ENCODE measurements at places on chromosomes 2 and 18.

GRCh38 chr2:9552219-9553178 lies 3.1 kb downstream of the ADAM17 start:
- DNase-seq, result no peak

- no peak for DNase-seq
These were observed 223.2 kb upstream of the PIK3C3 start for GRCh38 chr18:41731884-41732283.

- DNase-seq, result no peak
These were observed 45.8 kb downstream of the MAP4K4 start for GRCh38 chr2:101743288-101743687.

DNA sequence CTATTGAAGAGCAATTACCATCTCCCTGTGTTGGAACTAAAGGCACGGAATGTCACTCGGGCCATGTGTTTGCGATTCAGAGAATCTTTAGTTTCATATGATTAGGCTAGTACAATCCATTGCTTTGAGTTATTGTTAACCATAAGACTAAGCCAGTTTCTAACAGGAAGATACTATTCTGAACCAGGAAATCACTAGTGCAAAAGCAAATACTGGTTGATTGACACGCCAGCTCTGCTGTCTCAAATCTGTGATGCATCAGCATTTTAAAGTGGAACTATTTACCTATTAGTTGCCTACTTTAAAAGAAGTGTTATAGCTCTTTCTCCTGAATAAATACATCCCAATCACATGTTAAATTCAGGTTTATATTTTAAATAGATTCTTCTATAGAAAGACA lies 61.9 kb downstream of the AFTPH start:
- DNase-seq, result no peak

- no peak for DNase-seq
These were observed 1024.7 kb upstream of the PIK3C3 start for GRCh38 chr18:40930211-40930882.

GRCh38 chr2:142472382-142472781 lies 341.6 kb upstream of the LRP1B start:
- DNase-seq, result no peak

- no peak for DNase-seq
These were observed 319.8 kb downstream of the CTNNA2 start for GRCh38 chr2:79832511-79833234.

- DNase-seq, result peak; percentile 90
These were observed 148.3 kb upstream of the KLHL14 start for GRCh38 chr18:32920796-32921787.

DNA sequence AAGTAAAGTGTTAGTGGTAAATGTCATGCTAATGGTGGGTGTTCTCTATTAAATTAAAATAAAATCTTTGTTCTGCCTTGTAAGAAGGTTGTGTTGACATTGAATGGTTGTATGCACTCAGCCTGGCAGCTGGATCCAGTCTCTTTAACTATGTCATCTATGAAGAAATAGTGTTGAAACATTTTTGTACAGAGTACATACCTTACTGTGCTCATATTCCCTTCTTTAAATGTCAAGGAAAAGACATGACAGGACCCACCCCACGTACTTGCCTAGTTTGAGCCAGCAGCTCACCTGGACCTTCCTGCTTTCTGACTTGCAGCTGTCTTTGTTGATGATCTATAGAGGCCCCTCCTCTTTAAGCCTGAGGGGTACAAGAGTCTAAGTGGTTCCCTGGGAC lies 85.6 kb upstream of the ST3GAL5 start:
- no peak for DNase-seq

DNA sequence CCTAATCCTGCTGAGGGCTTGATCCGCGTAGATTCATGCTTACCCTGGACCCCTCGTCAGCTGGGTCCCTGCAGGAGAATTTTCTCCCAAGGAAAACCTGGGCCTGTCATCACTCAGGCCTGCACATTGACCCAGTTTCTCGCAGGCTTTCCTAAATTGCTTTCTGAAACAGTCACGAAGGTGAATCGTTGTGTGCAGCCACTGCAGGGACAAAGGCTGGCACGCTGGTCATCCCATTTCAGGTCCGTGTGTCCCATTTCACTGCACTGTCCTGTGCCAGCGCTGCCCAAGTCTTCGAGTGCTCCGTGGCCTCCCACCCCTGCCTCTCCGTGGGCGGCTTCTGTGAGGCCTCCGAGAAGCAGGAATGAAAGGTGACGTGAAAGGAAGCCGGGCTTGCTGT lies 62.8 kb upstream of the YWHAQ start:
- DNase-seq, result no peak

GRCh38 chr2:75751824-75752468 lies 41.2 kb upstream of the GCFC2 start:
- no peak for DNase-seq

DNA sequence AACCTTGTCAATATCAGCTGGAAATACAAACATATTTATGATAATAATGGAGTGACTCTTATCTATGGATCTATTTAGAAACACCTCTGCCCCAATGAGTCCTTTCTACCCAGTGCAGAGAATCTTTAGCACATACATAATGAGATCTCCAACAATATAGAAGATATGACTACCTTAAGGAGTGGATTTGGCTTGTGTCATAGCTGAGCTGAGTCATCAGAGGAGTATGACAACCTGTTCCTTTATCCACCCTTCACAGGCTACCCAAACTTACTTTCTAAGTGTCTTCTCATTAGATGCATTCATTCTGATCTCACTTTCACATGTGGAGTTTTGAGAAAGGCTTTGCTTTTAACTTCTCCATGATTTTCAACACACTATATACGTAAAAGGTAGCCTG lies 1218.9 kb downstream of the DSC3 start:
- DNase-seq, result peak; percentile 22

DNA sequence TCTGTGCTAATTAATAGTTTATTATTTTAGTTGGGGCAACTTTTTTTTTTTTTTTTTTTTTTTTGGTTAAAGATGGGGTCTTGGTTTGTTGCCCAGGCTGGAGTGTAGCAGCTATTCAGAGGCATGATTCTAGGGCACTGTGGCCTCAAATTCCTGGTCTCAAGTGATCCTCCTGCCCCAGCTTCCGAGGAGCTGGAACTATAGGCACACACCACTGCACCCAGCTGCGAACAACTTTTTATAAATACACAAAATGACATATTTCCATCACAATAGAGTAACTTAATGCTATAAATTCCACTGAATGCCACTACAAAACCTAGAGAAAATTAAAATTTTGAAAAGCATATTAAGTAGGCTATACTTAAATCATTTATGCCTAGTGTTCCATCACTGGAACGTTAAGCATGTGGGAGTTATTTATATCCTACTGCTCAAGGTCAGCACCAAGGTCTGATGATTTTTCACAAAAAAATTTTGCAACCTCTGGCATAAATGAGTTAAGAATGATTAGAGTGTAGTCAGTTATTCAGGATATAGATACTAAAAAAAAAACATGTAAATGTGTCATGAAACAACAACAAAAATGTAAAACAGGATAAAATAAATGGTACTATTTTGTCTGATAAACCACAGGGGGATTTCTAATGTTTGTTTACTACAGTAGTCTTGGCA lies 46.8 kb downstream of the GFPT1 start:
- DNase-seq, result no peak

DNA sequence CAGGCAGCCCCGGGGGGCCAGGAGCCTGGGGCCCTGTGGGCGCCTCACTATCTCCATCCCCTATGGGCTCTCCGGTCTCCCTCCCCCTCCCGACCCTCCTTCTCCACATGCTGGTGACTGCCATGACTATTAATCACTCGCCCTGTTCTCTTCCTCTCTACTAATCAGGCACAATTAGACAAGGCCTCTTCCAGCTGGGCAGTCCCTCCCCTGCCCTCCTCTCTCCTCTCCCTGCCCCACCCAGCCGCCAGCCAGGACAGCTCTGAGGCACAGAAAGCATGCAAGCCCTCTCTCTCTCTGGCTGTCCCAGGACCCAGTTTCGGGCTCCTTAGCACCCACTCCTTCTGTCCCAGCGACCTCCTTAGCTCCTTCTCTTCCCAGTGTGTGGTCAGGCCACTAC lies 5.8 kb downstream of the ASIC4 start:
- DNase-seq, result no peak

- no peak for DNase-seq
These were observed 8.0 kb upstream of the TMEM214 start for GRCh38 chr2:27024812-27025211.

DNA sequence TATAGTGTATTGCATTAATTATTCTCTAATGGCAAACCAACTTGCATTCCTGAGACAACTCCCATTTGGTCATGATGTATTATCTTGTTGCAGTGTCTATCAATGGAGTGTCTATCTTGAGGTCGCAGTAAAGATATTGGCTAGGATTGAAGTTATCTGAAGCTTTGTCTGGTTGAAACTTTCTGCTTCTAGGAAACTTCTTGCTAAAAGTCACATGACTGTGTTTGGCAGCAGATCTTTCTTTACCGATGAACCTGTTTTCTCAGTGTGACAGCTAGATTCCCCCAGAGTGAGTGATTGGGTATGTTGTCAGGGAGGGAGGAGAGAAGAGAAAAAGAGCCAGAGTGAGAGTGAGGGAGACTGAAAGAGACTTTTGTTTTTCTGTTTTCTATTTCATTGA lies 119.6 kb downstream of the QPCT start:
- no peak for DNase-seq

DNA sequence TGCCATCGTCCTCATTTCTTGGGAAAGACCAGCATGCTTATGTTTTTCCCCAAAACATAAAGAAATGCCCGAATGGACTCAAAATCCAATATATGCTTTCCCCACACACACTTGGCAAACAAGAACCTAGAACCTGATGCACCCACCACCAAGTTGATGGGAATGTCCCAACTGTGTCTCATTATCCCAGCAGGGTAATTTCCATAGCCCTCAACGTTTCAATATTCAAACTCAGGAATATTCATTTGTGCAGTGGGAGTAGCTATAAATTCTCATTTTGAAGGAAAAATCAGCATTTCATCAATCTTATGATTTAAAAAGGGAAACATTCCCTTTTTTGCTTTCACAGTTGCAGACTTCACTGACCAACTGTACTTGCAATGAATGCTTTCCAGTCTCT lies 50.7 kb downstream of the SNORC start:
- no peak for DNase-seq

DNA sequence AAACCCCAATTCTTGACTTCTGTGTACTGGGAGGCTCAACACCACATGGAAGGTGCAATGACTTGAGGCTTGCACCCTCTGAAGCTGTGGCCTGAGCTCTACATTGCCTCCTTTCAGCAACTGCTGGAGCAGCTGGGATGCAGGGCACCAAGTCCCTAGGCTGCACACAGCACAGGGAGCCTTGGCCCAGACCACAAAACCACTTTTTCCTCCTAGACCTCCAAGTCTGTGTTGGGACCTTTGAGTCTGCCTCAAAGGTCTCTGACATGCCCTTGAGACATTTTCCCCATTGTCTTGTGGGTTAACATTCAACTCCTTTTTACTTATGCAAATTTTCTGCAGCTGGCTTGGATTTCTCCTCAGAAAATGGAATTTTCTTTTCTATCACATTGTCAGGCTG lies 62.6 kb upstream of the KCNE4 start:
- DNase-seq, result no peak

DNA sequence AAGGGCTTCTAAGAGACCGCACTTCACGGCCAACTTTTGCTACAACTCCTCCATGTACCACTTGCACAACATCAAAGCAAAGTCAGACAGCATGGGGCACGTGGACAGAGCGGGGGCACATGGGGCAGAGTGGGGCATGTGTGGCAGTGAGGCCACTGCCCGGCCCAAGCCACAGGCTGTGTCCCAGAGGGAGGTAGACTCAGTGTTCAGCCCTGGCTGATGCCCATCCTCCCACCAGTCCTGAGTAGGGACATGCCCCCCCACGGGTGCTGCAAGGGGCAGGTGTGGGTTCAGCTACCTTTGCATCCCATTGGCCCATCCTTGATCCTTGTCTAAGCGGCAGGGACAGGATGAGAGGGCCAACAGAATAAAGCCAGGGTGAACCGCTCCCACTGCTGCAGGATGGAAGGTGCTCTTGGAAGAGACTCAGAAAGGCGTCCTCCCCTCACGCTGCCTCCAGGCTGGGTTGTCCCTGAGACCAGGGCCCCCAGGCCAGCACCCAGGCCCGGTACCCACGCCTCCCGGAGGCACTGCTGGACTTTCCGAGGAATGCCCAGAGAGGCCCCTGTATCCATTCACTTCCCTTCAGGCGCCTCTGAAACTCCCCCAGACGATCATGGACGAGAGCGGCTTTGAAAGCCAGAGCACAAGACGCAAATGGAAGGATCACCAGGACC lies 218.2 kb downstream of the NDUFA10 start:
- DNase-seq, result no peak

DNA sequence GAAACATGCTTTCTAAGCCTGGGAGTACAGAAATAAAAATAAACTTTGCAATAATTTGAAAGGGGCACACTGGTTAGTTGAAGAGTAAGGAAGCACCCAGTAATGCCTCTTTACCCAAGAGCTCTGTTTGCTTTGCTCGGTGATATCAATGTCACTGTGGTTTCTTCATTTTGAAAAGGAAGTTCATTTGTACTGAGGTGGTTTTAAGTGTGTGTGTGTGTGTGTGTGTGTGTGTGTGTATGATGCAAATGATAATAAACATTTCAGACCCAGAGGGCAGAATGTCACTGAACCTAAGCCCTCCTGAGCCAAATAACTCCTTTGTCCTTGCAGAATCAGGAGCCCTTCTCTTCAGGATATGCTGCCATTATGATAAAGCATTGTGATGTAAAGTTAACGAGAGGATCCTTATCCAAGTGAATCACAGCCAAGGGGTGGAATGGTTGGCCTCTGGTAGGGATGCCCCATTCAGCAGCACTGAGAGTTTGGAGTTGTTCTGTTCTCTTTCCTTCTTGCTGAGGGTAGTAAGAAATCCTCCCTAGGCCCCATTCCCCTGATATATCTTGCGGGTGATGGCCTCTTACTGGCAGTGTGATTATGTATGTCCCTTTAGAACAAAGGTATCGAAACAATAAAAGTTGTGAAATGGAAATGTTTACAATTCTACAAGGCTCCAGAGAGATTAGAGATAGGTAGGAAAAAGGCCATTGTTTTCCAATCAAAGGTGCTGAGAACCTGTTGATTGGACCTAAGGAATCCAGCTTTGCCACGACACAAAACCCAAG lies 7.6 kb downstream of the ITGA6 start:
- no peak for DNase-seq

- no peak for DNase-seq
These were observed 1007.7 kb upstream of the CDH2 start for GRCh38 chr18:29184654-29185053.

DNA sequence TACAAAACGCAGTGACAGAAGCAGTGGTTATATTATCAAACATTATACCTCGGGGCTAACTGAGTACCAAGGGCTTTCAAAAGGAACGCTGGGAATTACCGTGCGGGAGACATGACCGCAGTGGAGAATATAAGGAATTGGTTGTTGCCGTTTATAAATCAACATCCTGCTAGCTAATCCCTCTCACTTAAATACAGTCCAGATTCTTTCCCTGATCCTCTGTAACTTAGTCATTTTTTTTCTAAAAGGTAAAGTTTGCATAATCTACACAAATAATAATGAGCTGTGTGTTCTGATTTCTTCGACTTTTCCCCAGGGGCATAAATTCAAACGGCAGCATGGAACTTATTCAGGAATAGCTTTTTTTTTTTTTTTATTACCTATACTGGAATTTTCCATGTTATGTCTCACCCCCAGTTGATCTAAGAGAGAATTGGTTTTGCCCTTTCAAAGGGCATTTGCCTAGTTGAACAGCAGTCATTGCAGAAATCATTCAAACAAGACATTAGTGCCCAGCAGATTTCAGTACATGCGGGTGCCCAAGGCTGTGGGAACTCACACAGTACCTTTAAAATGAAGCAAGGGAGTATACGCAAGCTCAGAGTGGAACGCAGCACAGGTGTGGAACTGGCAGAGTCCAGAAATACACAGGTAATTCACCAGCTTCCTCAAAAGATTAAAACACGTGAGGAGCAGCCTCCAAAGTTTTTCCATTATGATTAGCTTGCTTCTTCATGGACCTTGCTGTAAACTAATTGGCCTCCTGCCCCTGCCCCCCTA lies 63.9 kb downstream of the SMIM21 start:
- DNase-seq, result no peak
